ENCODE measurements at places on chromosomes 7 and 10. TPM values are rescaled to one million over a fixed set of nuclear protein-coding genes. Genes with fewer than 3 reads are reported as not detected.
A peak's percentile ranks its signal among the peaks of the same experiment; 100 is the strongest.

KNDC1 gene
- 1.1 TPM for total RNA-seq

DNA sequence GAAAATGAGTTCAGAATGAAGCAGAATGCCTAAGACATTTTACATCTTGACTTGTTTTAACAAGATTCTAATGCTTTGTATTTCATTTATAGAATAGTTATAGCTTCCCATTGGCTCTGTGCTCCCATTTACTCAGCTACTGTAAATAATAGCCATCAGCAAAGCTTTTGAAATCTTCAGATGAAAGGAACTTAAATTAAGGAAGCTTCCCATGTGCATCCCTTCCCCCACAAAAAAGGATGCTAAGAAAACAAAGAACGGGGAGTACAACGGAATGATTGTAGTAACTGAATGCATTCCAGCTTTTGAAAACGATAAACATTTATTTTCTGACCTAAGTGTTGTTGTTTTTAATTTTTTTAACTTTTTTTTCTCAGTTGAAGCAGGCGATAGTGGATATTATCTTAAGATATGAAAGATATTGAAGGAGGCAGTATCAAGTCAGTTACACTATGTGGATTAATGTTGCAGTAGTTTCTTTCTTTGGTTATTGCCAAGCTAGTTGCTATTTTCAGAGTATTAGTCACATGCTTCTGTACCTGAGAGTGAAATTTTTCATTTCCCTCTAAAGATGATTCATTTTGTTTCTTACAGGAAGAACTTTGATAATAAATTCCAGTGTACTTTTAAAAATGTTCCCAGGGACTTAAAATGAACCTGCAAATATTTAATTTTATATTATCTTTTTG, 129.2 kb downstream of the KCND2 start:
- H3K27ac ChIP-seq: no peak overlapping the region
- H3K4me3 ChIP-seq: no peak overlapping the region
- H3K27me3 ChIP-seq: no peaks in the 10 kb centered on the region
- DNase-seq: no peak
- no peaks in the 10 kb centered on the region for H3K4me1 ChIP-seq

- H3K36me3 ChIP-seq: no peaks in the 10 kb centered on the region
- no peak for DNase-seq
- no peak overlapping the region for H3K27ac ChIP-seq
- H3K4me3 ChIP-seq: no peak overlapping the region
- H3K27me3 ChIP-seq: no peaks in the 10 kb centered on the region
These were observed 228.6 kb downstream of the VTI1A start for GRCh38 chr10:112675560-112676083.

DNA sequence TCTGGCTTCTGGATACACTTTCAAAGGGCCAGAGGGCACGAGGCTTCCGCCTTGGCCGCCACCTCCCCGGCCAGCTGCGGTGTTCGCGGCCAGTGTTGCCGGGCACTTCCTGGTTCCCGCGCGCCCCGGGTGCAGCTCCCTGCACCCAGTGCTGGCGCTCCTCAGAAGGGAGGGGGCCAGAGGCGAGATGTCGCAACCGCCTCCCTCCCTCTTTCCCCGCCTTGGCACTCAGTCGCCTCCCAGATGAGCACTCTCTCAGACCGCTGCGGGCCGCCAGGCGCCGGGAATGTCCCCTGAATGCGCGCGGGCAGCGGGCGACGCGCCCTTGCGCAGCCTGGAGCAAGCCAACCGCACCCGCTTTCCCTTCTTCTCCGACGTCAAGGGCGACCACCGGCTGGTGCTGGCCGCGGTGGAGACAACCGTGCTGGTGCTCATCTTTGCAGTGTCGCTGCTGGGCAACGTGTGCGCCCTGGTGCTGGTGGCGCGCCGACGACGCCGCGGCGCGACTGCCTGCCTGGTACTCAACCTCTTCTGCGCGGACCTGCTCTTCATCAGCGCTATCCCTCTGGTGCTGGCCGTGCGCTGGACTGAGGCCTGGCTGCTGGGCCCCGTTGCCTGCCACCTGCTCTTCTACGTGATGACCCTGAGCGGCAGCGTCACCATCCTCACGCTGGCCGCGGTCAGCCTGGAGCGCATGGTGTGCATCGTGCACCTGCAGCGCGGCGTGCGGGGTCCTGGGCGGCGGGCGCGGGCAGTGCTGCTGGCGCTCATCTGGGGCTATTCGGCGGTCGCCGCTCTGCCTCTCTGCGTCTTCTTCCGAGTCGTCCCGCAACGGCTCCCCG, at the start of gene FFAR4:
FFAR4 (plus strand) TSS at position 231 of the 842 bp plus-strand sequence; CDS start at position 287, 56 bp downstream.
- DNase-seq: no peak
- H3K36me3 ChIP-seq: peaks cover 5% of the 10 kb centered on the region
- H3K27me3 ChIP-seq: peaks cover 71% of the 10 kb centered on the region
- H3K27ac ChIP-seq: no peak within 1 kb of the TSS
- H3K4me3 ChIP-seq: peak within 1 kb of the TSS; percentile 28

CLCN1 gene
- not detected for total RNA-seq

DNA sequence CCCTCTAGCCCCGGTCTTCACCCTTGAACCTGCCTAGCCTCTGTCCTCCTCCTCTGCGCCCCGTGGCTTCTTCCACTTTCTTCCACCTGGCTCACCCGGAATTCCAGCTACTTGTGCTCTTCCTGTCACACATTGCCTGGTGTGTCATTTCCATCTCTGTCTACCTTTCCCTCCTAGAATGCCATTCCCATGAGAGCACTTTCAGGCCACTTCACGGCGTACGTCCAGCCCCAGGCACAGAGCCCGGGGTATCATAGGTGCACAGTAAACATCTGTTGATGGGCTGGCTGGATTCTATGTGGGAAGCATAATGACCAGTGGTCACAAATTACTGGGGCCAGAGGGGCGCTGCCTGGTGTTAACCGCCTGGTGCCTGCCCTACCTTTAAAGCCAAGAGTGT, 161.3 kb downstream of the CUX1 start:
- H3K27me3 ChIP-seq: no peaks in the 10 kb centered on the region
- no peaks in the 10 kb centered on the region for H3K36me3 ChIP-seq
- no peak for DNase-seq
- H3K4me1 ChIP-seq: peaks cover 19% of the 10 kb centered on the region
- H3K4me3 ChIP-seq: no peak overlapping the region

GDF2 gene
- not detected for total RNA-seq

- H3K4me3 ChIP-seq: no peak overlapping the region
- H3K36me3 ChIP-seq: no peaks in the 10 kb centered on the region
- H3K4me1 ChIP-seq: no peaks in the 10 kb centered on the region
These were observed 2.9 kb upstream of the SYCE1 start for GRCh38 chr10:133568287-133568614.

- H3K4me3 ChIP-seq: no peak overlapping the region
- no peaks in the 10 kb centered on the region for H3K36me3 ChIP-seq
- no peak overlapping the region for H3K27ac ChIP-seq
- no peaks in the 10 kb centered on the region for H3K27me3 ChIP-seq
- H3K4me1 ChIP-seq: no peaks in the 10 kb centered on the region
These were observed 262.8 kb downstream of the DGKB start for GRCh38 chr7:14639801-14640200.

AKR1C3 gene
- total RNA-seq: 1.4 TPM

DNA sequence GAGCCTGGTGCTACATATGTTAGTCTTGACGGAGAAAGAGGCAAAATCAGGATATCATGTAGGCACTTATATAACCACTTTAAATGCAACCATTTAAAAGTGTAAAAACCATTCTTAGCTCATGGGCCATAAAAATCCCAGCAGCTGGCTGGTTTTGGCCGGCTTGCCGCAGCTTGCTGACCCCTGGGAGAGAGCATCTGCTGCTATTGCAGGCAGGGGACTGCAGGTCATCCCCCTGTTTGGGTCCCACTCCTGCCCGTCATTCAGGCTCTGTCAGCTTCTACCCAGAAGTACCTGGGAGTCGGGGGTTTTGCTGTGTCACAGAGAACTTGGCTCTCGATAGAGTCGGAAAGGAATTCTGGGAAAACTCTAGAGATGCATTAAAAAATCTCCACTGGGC, 187.4 kb downstream of the CUX1 start:
- H3K27me3 ChIP-seq: no peaks in the 10 kb centered on the region
- DNase-seq: no peak
- H3K36me3 ChIP-seq: no peaks in the 10 kb centered on the region
- no peak overlapping the region for H3K27ac ChIP-seq

GRCh38 chr10:109062371-109062770, 860.9 kb downstream of the XPNPEP1 start:
- no peak overlapping the region for H3K27ac ChIP-seq
- no peak for DNase-seq
- H3K4me3 ChIP-seq: no peak overlapping the region
- H3K36me3 ChIP-seq: no peaks in the 10 kb centered on the region

GRCh38 chr10:25026463-25026862, 10.1 kb downstream of the THNSL1 start:
- no peaks in the 10 kb centered on the region for H3K27me3 ChIP-seq
- no peak overlapping the region for H3K4me3 ChIP-seq
- peaks cover 5% of the 10 kb centered on the region for H3K36me3 ChIP-seq

Measured in T-helper 17 cell (primary cell).